ENCODE measurements at places on chromosomes 4 and X.

DNA sequence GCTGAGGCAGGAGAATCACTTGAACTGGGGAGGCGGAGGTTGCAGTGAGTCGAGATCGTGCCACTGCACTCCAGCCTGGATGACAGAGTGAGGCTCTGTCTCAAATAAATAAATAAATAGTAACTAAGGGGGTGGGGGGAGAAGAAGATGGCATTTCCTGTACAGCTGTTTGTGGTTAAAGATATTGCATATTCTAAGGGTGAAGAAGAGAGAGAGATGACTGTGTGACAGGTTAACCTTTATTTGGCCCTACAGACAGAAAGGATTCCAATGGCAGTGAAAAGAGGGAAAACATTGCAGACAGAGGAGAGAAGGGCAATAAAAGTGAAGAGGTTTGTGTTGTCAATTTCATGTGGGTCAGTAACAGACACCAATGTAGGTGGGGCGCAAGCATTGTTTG is 9.4 kb downstream of the TASL start:
- DNase-seq: no peak

DNA sequence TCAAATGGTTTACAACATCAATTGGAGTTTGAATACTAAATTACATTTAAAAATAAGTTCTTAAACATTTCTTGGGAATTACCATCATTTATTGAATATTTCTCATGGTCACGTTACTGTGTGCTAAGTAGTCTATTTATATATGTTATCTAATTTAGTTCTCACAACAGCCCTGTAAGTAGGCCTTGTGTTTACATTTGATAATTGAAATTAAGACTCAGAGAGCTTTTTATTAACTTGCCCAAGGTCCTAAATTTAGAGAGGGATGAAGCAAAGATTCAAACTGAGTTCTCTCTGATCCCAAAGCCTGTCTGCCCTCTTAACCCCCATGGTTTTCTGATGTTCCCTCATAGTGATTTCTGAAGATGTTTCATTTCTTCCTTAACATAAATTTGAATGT is 103.7 kb downstream of the CEP135 start:
- DNase-seq: no peak

- no peak for DNase-seq
Observed at GRCh38 chr4:40377512-40378365, 42.6 kb downstream of the CHRNA9 start.

DNA sequence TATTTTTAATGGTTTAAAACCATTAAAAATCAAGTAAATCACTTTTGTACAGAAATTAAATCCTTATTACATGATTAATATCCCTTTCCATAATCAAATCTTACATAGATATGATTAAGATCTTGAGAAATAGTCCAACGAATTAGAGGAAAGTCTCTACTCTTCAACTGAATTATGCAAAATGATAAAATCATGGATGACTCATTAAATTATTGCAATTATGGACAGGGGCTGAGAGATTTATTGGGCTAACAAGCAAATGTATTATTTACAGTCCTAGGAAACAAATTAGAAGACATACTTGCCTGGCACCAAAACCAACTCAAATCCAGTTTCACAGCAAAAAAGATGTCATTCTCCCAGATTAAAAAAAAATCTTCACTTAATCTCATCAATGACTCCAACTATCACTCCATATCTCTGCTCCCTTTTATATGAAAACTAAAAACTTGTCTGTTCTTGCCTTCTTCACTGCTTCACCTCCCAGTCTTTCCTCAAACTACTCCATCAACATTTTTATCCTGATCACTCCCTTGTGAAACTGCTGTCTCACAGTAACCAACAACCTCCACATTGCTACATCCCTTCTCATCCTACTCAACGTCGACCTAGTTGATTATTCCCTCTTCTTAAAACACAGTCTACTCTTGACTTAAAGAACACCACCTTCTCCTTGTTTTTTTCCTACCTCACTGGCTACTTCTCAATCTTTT is 18.4 kb upstream of the DDX60 start:
- DNase-seq: no peak

DNA sequence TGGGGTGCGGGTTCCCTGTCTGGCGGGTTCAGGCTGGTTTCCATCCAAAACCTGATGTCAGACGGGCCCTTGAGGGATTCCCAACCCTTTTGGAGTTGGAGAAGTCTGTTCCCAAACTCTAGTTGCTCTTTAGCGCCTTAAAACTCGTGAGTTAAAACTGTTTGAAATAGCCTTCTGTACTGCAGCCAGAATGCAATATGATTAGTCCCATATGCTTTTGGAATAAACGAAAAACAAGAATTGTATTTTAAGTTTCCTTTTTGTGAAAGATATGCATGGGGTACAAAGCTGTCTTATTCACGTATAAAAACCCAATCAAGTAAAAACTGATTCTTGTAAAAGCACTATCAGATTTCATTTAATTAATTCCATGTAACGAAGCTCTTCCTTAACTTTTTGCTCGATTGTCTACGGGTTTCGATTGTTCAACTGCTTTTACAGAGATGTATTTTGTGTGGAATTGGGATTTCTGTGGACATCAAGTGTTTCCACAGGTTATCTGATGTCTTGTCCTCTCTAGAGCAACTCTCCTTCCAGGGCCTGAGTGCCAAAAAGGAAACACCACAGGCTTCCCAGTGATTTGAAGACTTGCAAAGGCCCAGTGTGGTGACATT is 49.5 kb downstream of the CLDN34 start:
- DNase-seq: no peak
